ENCODE measurements at places on chromosomes 7 and 10. TPM values are rescaled to one million over a fixed set of nuclear protein-coding genes. Genes with fewer than 3 reads are reported as not detected.

The NME8 gene
- total RNA-seq = 0.34 TPM

The ASB10 gene
- total RNA-seq = not detected

The MYOF gene
- total RNA-seq = 1.6 TPM

The ANKRD7 gene
- total RNA-seq = not detected

The DPP6 gene
- total RNA-seq = 0.90 TPM

The ADCYAP1R1 gene
- 0.39 TPM for total RNA-seq

The TMEM236 gene
- 0.06 TPM for total RNA-seq

The FAM131B gene
- 20.1 TPM for total RNA-seq

The COL26A1 gene
- total RNA-seq = 26.7 TPM

The STAG3 gene
- total RNA-seq = 1.2 TPM

The TMEM176A gene
- total RNA-seq = 0.62 TPM

The RNF148 gene
- 0.40 TPM for total RNA-seq

The AKR1C1 gene
- total RNA-seq = 3.7 TPM

The PRSS37 gene
- not detected for total RNA-seq

The ZNF316 gene
- total RNA-seq = 2.2 TPM

The ZKSCAN1 gene
- 43.2 TPM for total RNA-seq

The H2BK1 gene
- not detected for total RNA-seq

The LRRC18 gene
- total RNA-seq = not detected

The MAP3K8 gene
- total RNA-seq = 7.3 TPM
